ENCODE measurements at places on chromosomes 16 and 17. TPM values are rescaled to one million over a fixed set of nuclear protein-coding genes. Genes with fewer than 3 reads are reported as not detected.
A peak's percentile ranks its signal among the peaks of the same experiment; 100 is the strongest.

Gene CDIP1
- 32.1 TPM for total RNA-seq

Gene RNF227
- 4.8 TPM for total RNA-seq

Gene TBC1D3E
- 0.24 TPM for total RNA-seq

Gene SLFN12L
- total RNA-seq: 48.8 TPM

Gene FBXO39
- total RNA-seq: not detected

Gene KRTAP4-9
- total RNA-seq: not detected

Gene MYH11
- not detected for total RNA-seq

Gene PRAC2
- not detected for total RNA-seq

Gene SRCIN1
- 0.04 TPM for total RNA-seq

Gene PROCA1
- total RNA-seq: 4.9 TPM

DNA sequence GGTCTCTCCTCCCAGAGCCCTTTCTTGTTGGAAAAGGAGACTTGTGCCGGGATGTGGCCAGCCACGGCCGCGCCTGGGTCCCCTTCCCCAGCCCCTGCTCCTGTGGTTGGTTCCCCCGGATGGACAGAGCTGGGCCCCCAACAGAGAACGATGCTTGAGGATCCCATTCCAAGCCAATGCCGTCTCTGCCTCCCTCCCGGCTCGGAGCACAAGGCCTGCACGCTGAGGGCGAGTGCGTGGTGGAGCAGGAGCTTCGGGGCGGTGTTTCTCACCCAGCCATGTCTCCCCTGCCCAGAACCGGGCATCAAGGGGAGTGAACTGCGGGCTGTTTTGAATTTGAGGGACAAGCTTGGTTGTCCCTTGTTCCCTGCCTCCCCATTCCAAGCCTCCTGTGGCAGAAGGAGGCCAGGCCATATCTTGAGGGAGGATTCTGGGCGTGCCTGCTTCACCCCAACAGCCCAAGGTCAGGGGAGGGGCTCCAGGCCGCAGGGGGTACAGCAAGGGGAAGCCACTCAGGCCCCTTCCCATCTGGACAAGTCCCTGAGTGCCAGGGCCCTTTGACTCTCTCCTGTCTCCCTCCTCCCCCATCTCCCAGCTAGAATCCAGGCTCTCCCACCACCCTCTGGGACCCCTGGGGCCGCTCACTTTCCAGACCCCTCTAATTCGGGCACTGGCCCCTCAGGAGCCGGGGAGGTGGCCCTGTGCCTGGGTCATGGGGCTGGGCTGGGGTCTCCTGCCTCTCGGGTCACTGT lies 43.6 kb downstream of the SOCS3 start:
- DNase-seq: no peak

DNA sequence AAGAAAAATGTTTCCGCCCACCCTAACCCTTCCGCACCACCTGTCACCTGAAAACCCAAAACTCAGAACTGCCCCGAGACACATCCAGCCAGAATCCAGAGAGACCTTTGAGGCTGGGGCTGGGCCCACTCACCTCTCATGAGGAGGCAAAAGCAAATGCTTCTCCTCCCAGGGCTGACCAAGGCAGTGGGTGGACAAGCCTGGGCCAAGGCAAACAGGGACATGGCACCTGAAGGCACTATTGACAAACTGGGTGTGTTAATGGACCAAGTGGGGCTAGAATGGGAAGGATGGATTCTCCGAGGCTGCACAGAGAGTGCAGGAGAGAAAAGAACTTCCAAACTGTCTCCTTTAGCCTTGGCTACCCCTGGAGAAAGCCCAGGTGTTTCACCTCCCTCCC lies 54.4 kb downstream of the SOX9 start:
- DNase-seq: no peak

GRCh38 chr16:80968386-80969113 lies 38.1 kb downstream of the CMC2 start:
- DNase-seq: no peak

DNA sequence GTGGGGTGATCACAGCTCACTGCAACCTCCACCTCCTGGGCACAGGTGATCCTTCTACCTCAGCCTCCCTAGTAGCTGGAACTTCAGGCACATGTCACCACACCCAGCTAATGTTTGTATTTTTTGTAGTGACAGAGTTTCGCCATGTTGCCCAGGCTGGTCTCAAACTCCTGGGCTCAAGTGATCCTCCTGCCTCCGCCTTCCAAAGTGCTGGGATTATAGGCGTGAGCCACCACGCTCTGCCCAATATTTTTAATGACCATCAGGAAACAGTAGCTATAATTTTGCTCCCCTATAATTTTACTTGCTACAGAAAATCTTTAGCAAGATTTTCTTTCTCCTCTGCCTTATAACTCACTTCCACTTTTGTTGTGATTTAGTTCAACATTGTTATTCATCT lies 29.7 kb upstream of the APPBP2 start:
- DNase-seq: no peak

DNA sequence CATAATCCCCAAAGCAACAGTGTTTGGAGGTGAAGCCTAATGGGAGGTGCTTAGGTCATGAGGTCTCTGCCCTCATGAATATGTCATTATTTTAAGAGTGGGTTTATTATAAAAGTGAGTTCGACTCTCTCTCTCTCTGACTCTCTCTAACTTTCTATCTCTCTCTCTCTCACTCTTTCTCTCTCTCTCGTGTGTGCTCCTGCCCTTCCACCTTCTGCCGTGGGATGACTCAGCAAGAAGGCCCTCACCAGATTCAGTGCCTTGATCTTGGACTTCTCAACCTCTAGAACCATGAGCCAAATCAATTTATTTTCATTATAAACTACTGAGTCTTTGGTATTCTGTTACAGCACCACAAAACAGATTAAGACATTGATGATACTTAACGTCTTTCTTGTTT lies 53.7 kb upstream of the TANC2 start:
- no peak for DNase-seq

DNA sequence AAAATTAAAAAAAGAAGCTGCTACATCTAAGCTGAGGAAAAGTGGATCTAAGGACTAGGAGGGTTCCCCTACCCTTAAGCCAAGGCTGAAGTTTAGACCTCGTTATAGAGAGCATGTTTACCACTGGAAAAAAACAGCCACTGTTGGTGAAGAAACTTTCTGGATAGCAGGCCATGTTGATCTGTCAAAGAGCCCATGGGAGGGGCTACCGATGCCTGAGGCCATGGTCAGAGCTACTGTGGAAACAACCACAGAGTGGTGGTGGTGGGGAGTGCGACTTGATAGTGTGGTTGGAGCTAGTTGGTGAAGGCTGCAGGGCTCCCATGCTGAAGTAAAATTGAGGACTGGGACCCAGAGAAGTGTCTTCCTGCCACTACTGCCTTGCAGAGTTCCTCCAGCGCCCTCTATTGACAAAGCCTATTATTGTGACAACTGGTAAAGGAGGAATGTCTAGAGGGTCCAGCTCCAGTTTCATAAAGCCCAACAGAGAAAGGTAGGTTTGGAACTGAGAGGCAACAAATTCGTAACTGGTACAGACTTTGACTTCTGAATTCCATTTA lies 12.7 kb upstream of the FAM20A start:
- no peak for DNase-seq

DNA sequence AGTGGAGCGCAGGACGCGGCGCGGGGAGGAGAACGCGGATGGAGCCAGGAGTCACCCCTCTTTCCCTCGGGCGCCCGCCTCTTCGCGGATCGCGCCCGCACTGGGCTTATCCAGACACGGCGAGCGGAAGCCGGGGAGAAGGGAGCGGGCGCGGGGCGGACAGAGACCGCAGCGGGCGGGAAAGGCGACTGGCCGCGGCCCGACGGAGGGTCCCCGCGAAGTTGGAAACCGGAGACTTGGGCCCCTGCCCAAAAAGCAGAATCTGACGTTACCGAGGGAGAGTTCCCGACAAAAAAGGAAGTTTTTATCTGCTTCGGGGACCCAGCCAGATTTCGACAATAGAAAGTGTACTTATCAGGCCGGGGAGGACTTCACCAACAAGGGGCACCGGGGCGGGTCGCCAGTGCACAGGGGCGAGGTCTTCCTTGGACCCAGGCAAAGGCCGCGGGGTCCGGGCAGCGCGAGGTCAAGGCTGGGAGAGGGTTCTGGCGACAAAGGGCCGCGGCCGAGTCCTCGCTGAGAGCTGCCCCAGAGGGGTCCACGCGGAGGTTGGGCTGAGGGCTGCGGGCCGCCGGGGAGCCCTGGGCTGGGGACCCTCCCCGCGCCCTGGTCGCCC lies 519 bp downstream of the ST6GALNAC2 start:
- DNase-seq: no peak

- no peak for DNase-seq
These were observed 12.3 kb downstream of the CD7 start for GRCh38 chr17:82304826-82305726.

DNA sequence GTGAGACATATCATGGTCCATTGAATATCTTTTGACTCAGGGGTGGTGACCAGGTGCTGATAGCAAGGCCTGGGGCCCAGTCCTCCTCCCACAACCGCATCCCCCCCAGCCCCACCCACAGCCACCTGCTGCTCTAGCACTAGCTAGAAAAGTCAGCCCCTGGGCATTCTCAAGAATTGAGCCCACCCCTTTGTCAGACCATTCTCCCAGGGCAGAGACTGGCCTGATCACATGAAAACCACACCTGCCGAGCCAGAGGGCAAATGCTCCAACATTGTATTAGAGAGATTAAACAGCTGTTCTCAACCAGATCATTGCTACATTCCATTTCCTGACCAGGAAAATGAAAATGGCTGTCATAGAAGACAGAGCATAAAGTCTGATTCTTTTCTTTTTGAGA lies 62.4 kb downstream of the RAB11FIP4 start:
- no peak for DNase-seq

DNA sequence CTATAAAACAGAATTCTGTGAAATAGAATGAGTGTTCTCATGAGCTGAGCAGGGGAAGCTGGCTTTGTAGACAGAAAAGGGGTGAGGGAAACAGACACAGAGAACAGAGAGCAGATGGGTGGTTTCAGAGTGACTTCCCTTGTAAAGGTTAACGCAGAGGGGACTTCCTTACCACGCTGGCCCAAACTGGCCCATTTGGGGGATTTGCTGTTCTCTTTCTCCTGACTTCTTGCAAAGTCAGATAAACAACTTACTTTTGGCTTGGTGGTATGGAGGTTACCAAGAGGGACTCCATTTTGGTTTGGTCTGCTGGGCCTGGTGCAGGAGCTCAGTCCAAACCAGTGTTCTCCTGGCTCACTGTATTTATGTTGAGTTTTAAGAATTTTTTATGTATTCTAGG lies 48.4 kb downstream of the SEC14L1 start:
- no peak for DNase-seq

DNA sequence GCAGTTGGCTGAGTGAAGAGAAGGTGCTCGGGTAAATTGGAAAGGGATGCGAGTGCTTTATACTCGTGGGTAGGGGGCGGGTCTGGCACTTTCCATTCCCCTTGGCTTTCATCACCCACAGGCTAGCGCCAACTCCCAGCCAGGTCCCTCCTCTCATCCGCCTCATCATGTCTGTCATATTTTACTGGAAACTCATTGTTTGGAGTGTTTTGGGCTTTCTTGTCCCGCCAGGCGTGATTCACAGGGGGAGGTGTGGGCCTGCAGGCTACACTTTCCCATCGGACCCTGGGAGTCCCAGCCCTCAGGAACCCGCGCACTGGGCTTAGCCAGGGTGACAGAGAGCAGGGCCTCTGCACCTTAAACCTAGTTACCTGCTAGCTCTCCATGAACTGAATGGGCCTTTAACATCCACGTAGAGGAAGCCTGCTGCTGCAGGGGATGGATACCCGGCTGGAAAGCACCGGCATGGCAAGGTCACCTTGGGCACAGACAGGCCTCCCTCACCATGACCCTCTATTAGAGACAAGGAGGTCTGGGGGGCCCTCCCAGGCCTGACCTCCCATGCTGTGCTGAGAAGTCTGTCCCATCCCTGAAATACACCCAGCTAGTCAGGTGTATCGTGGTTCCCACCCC lies at the start of gene KRT14:
TSS of gene KRT14 (minus strand) at position 33 of the 633 bp plus-strand sequence. CDS start 61 bp downstream, outside the sequence.
- no peak for DNase-seq

DNA sequence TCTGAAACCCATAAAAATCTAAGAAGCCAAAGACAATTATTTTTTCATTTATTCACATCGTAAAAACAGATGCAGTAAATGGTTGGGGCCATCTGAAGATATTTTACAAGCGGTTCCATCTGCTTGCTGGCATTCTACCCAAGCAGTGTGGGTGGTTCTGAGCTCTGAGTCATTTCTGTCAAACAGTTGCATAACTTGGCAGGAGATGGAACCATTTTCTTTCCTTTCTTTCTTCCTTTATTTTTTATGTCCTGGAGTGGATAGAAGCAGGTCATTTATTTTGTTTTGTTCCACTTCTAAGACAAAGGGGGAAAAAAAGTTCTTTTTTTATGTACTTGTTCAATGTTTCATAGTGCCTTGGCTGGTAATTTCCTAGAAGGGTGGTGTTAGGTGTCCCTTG lies 1151.9 kb upstream of the GOT2 start:
- no peak for DNase-seq

DNA sequence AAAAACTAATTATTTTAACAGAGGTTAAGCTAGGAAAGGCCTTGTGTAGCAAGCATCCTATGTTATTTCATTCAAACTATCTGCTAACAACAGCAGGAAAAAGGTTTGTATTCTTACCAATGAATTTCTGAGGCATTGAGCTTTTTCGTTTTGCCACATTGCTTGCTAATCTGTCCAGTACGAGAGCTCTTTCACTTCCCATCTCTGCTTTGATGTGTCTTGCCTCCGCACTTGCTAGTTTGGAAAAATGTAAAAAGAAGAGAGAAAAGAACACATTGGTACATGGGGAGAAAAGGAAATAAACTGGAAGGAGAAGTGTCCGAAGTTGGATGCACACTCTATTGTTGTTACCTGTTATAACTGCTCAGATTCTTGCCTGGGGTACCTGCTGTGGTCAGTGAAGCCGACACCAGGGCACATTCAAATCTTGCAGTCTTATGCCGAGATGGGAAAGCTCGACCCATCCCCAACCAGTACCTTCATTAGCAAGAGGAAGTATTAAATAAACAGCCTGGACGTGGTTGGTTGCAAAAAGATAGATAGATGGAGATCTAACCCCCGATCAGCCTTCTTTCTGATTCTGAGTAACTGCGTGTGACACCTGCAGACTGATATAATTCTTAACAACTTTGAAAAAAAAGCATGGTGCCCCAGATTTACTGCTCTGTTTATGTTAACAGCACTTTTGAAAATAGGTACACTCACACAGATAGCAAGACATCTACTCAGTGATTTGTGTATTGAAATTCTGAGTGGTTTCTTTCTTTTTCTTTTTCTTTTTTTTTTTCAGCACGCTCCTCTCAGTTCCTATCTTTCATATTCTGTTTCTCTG lies 40.0 kb downstream of the GRB7 start:
- DNase-seq: peak; percentile 47

DNA sequence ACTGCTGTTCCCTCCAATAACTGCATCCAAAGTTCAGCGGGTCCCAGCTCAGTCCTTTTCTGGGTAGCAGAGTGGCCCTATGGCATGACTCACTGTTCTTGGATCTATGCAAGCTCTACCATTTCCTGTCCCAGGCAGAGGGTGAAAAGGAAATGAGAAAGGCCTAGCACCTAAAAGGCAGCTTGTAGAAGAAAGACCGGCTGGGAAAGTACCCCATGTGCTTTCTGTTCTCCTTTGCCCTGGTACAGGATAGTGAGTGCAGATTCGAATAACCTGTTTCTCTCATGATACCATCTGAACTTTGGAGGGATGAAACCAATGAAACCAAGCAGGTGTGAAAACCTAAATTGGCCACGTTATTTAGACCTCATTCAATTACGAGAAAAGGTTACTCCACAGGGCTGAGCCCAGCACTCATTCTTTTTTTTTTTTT lies 12.7 kb upstream of the HASPIN start:
- peak; percentile 89 for DNase-seq

GRCh38 chr16:75011634-75012307 lies 12.9 kb downstream of the ZNRF1 start:
- no peak for DNase-seq

Measured in CD8-positive, alpha-beta memory T cell (primary cell).